Osteoblast (primary cell): ENCODE measurements at places on chromosomes 5 and 9. TPM values are rescaled to one million over a fixed set of nuclear protein-coding genes. Genes with fewer than 3 reads are reported as not detected.

The CKMT2 gene
- total RNA-seq = 0.88 and 1.4 TPM in 2 replicates

DNA sequence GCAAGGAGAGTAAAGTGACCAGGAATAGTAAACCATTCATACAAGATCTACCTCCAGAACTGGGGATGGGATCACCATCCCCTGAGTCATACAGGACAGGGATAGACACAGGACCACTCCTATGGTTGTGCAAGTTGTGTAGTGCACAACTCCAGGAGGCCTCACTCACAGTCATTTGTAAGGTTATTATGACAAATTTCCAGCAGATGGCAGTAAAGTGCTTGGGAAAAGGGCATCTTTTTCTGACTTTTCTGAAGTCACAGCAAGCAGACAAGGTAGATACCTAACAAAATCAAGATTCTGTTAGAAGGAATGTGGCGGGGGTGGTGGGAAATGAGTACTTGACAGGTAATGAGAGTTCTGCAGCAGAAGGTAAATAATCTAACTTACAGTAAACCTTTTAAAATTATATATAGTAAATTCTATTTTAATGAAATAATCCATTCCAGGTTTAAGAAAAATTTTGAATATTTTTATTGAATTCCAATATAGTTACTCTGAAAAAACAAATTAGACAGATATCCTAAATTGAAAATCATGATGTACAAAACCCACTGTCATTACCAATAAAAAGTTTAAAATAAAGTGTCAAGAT lies 16.7 kb upstream of the KIF27 start:
- peaks cover 29% of the 10 kb centered on the region for H3K4me1 ChIP-seq
- no peaks in the 10 kb centered on the region for H3K27me3 ChIP-seq
- no peak overlapping the region for H3K27ac ChIP-seq

DNA sequence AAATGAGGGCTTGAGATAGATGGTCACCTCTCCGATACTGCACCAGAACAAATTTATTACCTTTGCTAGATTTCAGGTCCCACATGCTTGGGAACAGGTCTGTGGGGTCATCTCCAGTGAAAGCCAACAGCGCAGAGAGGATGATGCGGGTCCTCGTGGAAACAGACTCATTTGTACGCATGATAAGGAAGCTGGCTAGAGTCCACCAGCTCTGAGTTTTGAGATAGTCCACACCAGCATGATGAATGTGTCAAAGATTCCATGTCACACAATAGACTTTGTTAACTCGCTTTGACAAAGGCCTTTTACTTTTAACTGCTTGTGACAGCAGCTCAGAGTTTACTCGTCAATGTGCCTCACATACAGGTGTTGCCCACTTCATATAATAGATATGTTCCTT lies 105.4 kb upstream of the TBCA start:
- no peak for DNase-seq
- no peak overlapping the region for H3K27ac ChIP-seq
- H3K36me3 ChIP-seq = no peaks in the 10 kb centered on the region
- H3K4me3 ChIP-seq = no peak overlapping the region

The PCSK1 gene
- total RNA-seq = 0.88 and 1.1 TPM in 2 replicates

DNA sequence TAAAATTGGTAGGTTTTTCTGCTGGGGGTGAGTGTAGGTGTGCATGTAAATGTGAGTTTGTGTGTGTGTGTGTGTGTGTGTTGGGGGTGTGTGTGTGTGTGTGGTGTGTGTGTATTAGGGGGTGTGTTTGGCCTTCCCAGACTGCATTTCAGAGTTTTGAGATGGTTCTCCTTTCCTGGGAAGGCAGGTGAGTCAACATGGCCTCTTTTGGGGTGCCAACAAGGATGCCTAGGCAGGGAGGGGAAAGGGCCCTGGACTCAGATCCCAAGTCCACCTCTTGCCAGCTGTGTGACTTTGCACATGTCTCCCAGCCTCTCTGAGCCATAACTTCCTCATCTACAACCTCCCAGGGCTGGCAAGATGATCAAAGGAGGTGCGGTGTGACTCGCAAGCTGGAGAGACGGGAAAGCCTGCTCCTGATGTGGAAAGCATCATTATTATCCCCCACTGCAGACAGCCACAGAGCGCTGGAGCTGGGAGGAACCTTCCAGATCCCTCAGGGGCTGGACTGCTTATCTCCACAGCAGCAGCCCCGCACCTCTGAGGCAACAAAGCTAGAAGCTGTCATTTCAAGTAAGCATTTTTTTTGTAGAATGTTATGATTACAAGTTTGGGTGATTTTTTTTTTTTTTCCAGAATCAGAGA lies 63.5 kb upstream of the TBC1D2 start:
- DNase-seq = peak; percentile 73
- no peaks in the 10 kb centered on the region for H3K36me3 ChIP-seq
- peaks cover 10% of the 10 kb centered on the region for H3K4me1 ChIP-seq
- no peak overlapping the region for H3K4me3 ChIP-seq

- no peaks in the 10 kb centered on the region for H3K27me3 ChIP-seq
- H3K4me3 ChIP-seq = no peak overlapping the region
- no peak for DNase-seq
- H3K36me3 ChIP-seq = no peaks in the 10 kb centered on the region
- H3K4me1 ChIP-seq = no peaks in the 10 kb centered on the region
These were observed 171.1 kb downstream of the TAF11L14 start for GRCh38 chr5:17805227-17805825.

DNA sequence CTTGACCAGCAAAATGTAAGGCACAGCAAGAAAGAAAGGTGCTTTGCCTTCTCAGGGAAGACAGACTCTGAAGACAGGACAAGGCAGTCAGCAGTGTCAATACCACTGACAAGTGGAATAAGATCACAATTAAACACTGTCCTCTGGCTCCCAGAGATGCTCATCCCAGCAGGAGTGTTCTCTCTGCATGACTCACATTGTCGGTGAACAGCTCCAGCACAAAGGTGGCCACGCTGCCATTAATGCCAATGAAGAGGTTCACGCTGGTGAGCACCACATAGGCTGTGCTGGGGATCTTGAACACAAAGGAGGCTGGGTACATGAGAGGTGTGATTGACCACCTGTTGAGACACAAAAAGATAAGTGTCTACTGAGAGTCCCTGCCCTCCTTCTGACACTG lies 31.9 kb downstream of the NIPSNAP3B start:
- no peak overlapping the region for H3K4me3 ChIP-seq
- peaks cover 41% of the 10 kb centered on the region for H3K36me3 ChIP-seq
- DNase-seq = no peak

The ZNG1C gene
- total RNA-seq = 14.4 and 17.0 TPM in 2 replicates

GRCh38 chr5:163916376-163916775 lies 411.0 kb downstream of the MAT2B start:
- H3K27me3 ChIP-seq = no peaks in the 10 kb centered on the region
- H3K4me1 ChIP-seq = peaks cover 4% of the 10 kb centered on the region
- no peak overlapping the region for H3K27ac ChIP-seq

GRCh38 chr9:20369391-20369790 lies 252.9 kb downstream of the MLLT3 start:
- no peak overlapping the region for H3K27ac ChIP-seq
- no peaks in the 10 kb centered on the region for H3K4me1 ChIP-seq
- no peaks in the 10 kb centered on the region for H3K36me3 ChIP-seq
- DNase-seq = no peak
- no peak overlapping the region for H3K4me3 ChIP-seq

The LECT2 gene
- not detected in 2 replicates for total RNA-seq

The FAXDC2 gene
- total RNA-seq = 13.8 and 19.2 TPM in 2 replicates

GRCh38 chr5:177368869-177369644 lies 11.3 kb downstream of the RGS14 start:
- peak; percentile 99 for DNase-seq
- peaks cover 7% of the 10 kb centered on the region for H3K4me1 ChIP-seq
- no peaks in the 10 kb centered on the region for H3K27me3 ChIP-seq

GRCh38 chr9:88953381-88954029 lies 37.8 kb upstream of the S1PR3 start:
- peak overlapping the region; percentile 56 for H3K4me3 ChIP-seq
- peaks cover 36% of the 10 kb centered on the region for H3K4me1 ChIP-seq
- peak; percentile 89 for DNase-seq
- H3K36me3 ChIP-seq = no peaks in the 10 kb centered on the region
- H3K27ac ChIP-seq = peak overlapping the region; percentile 85
- H3K27me3 ChIP-seq = peaks cover 20% of the 10 kb centered on the region

DNA sequence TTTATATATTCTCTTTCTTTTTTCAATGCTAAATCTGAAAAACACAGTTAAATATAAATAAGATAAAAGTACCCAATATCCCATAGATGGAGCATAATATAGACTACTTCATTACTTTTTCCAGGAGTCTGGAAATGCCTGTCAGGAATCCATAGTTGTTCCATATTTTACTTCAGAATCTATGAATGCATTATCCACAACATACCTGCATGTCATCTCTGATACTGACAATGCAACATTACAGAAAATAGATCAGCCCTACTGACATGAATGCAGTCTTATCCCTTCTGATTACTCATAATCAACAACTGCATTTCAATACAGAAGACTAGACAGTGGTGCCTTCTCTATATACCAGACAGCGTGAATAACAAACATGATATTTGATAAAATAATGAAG lies 517.6 kb downstream of the PTPRD start:
- no peaks in the 10 kb centered on the region for H3K36me3 ChIP-seq
- H3K27me3 ChIP-seq = no peaks in the 10 kb centered on the region
- no peak overlapping the region for H3K4me3 ChIP-seq
- H3K27ac ChIP-seq = no peak overlapping the region
